Melanocyte of skin (primary cell): ENCODE measurements at places on chromosomes 5 and 9. TPM values are rescaled to one million over a fixed set of nuclear protein-coding genes. Genes with fewer than 3 reads are reported as not detected.

NOXA1 gene
- 0.36 and 0.69 TPM in 2 replicates for total RNA-seq

SPATA31E1 gene
- total RNA-seq, result not detected in 2 replicates

SPAG8 gene
- 0.36 and 1.0 TPM in 2 replicates for total RNA-seq

NIPAL4 gene
- not detected in 2 replicates for total RNA-seq

SAXO1 gene
- under 0.01 TPM in 1 of 2 replicates, not detected in the other for total RNA-seq

HRCT1 gene
- total RNA-seq, result 1.1 TPM in 1 of 2 replicates, not detected in the other

ARSI gene
- 6.2 and 12.7 TPM in 2 replicates for total RNA-seq

GLRA1 gene
- not detected in 2 replicates for total RNA-seq
